RWPE1 (cell line): ENCODE measurements at places on chromosomes 3 and 15.

DNA sequence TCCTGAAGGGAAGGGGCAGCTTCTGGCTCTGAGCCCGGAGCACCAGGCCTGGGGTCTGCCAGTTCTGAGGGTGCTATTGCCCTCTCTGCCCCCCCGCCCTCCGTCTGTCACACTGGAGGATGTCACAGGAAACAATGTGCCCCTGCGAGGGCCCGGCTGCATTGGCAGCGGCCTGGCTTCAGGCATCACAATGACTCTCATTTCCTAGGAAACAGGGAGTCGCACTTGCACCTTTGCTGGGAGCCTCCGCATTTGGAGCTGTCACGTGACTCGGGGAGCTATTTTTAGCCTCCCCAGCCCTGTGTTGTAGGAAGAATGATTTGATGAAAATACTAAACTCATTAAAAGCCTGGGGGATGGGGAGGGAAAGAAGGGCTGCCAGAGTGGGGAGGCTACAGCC is 518.9 kb downstream of the SHQ1 start:
- no peak for DNase-seq

DNA sequence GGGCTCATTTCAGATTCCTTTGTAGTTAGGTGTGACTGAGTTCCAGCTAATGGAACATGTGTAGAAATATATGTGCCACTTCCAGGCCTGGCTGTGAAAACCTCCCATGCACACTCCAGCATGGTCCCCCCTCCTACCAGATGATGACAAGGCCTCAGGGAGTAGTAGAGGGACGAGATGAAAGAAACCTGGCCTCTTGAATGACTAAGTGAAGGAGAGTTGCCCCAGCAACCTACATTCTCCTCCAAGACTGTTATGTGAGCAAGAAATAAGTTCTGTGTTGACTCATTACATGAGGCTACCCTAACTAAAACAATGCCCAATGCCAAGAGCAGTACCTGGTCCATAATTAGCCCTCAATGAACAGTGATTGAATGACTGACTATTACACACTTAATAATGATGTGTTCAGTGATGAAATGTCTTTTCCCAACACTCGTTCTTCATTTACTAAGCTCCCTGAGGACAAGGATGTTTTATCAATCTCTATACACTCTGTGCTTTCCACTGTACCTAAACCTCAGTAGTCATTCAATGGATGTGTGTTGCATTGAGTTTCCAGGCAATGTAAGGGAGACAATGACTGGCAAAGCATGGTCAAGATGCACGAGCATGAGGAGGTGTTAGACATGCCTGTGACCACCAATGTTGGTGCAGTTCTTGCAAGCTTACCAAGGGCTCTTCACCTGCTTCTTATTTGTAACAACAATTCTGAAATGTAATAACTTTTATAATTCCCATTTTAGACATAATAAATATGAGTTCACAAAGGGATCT is 62.0 kb upstream of the BCL6 start:
- DNase-seq: peak; percentile 26

DNA sequence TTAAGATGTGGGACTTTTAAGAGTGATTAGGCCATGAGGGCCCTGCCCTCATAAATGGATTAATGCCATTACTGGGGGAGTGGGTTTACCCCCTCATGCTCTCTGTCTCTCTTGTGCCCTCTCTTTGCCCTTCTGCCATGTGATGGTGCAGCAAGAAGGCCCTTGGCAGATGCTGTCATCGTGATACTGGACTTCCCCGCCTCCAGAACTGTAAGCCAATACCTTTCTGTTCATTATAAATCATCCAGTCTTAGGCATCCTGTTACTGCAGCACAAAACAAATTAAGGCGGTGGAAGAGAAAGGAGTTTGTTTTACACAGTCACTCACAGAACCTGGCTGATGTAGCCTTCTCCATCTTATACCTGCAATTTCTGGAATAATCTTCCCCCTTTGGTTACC is 360.3 kb upstream of the TBL1XR1 start:
- no peak for DNase-seq

DNA sequence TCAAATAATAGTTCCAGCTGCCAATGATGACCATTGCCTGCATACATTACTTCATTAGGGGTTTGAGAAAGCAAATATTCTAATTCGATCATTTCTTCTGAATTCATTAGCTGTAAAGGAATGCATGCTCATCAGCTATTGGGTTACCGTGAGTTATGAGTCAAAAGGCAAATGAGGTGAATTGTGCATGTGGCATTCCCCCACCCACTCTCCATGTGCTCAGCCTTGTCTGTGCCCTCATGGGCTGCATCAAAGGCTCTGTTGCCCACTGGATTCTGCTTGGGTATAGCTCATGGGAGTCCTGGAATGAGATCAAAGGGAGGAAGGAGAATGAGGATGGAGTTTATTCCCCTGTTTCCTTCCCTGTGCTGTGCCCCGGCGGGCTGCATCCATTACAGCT is 99.3 kb upstream of the CHRNA7 start:
- no peak for DNase-seq

GRCh38 chr15:72235298-72235697 is 4.3 kb upstream of the PKM start:
- DNase-seq: no peak

DNA sequence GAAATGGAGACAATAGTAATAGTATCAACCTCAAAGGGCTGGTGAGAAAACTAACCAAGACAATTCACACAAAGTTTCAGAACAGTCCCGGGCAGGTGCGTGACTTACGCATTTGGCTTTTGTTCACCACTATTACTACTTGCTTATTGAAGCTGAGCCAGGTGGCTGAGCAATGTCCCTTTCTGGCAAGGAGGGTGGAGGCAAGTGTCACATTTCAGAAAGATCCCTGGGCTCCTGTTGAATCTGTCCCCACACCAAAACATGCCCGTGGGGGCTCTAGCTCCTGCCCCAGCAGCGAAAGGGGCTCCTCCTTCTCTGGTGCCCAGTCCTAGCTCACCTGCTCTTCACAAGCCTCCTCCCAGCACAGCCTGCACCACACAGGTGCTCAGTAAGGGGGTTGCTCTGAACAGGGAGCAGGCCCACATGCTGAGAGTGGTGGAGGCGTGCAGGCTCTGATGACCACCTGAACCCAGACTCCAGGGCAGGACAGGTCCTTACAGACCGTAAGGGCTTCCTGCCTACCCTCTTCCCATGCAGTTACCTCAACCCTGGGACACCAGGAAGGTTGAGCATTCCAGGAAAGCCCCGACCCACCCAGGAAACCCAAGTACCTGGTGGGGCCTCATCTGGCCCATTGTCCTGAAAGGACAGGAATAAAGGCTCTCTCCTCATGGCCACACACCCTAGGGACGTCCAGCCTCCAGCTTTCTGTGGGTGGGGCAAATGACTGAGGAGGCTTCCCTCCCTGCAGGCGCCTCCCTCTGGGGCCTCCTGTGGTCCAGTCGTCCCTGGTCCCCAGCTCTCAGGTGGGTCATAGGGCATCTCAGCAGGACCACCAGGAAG is 32.6 kb downstream of the SEMA7A start:
- no peak for DNase-seq

DNA sequence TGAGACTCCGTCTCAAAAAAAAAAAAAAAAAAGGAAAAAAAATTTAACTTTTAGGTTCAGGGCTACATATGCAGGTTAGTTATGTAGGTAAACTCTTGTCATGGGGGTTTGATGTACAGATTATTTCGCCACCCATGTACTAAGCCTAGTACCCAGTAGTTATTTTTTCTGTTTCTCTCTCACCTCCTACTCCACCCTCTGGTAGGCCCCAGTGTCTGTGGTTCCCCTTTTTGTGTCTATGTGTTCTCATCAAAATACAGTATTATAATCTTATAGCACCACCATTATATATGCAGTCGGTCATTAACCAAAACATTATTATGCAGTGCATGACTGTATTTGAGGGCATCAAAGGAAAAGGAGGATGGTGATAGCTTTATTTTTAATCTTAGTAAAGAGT is 47.3 kb downstream of the CHP1 start:
- no peak for DNase-seq

- DNase-seq: no peak
Measured at GRCh38 chr3:53650424-53650823, 156.0 kb downstream of the CACNA1D start.

GRCh38 chr3:170730071-170730812 is 139.8 kb downstream of the RPL22L1 start:
- DNase-seq: no peak

DNA sequence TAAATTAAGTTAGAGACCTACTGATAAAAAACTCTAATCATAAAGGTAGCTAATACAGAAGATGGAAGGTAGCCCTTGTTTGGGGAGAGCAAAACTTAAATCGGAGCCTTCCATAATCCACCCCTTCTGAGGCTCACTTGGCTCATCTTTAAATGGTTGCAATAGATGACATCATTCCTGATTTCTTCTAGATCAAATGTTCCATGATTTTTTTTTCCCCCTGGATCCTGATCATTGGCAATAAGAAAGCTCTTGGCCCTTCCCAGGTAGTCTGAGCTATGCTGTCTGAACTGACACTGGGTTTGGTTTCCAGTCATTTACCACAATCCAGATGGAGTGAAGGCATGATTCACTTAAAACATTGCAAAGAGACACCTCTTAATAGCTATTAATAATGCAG is 92.5 kb downstream of the PIK3R4 start:
- no peak for DNase-seq

- no peak for DNase-seq
Measured at GRCh38 chr3:197398286-197398878, 100.0 kb upstream of the DLG1 start.

DNA sequence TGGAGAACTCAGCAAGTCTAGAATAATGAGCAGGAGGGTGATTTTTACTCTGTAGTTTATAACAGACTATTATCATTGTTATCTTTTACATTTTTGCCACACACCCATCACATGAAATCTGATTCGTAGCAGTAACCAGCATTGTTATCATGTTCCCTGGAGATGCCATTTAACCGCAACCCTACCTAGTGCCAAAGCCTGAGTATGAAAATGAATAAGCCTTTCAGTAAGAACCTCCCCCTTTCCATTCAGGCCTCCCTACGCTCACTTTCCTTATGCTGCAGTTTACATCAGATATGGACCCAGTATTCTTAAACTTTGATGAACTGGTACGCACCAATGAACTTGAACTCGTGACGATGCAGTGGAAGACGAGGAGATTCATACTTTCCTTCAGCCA is 158.7 kb upstream of the SPRED1 start:
- no peak for DNase-seq

- peak; percentile 26 for DNase-seq
Measured at GRCh38 chr3:14170531-14171159, 7.8 kb downstream of the XPC start.

DNA sequence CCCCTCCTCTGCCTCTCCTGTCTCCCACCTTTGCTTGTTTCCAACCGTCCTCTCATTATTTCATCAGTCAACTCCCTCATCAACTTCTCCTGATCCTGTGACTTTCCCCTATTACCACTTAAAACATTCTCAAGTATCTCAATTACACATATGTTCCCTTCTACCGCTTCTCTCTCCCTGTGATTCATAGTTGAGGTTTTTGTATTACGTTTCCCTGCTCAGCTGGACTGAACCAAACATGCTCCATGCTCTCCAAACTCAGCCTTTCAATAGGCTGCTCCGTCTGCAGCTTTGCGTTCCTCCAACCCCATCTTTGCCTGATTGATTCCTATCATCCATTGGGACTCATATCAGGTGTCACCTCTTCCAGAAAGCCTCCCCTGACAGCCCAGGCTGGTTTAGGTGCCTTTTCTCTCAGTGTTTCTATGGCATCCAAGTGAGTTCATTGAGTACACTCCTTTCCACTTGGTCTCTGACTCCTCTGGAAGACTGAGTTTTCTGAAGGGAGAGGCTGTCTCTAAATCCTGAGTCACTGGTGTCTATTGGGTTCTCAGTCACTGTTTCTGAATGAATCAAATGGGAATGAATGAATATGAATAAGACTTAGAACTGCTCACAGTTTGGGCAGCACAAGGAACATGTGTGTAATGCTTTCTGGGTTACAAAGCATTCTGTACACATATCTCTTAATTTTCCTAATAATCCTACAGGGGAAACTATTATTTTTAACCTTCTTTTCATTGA is 56.4 kb downstream of the PLD1 start:
- DNase-seq: peak; percentile 57

DNA sequence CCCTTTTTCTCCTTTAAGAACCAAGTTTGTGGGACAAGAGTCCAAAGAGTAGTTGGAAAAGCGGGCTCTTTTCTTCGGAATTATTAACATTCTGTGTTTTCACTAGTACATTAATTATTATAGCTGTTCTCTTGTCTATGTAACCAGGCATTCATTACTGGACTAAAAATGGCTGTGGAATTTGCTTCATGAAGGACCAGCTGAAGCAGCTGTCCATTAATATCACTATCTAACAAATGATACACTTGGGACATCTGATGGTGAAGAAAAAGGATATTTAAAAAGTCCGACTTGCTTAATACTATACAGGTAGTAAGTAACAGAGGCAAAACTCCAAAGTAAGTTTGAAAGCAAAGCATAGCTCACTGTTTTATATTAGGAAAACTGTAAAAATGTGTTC is 728.9 kb upstream of the DPPA4 start:
- no peak for DNase-seq

- DNase-seq: no peak
Measured at GRCh38 chr3:8538913-8539312, 37.3 kb downstream of the LMCD1 start.

- DNase-seq: no peak
Measured at GRCh38 chr15:57384024-57384423, 7.7 kb downstream of the CGNL1 start.

GRCh38 chr3:152539191-152539764 is 270.5 kb downstream of the MBNL1 start:
- no peak for DNase-seq

GRCh38 chr15:66560856-66561525 is 4.8 kb downstream of the LCTL start:
- no peak for DNase-seq

GRCh38 chr15:42133886-42134502 is 22.4 kb downstream of the PLA2G4F start:
- DNase-seq: peak; percentile 64

DNA sequence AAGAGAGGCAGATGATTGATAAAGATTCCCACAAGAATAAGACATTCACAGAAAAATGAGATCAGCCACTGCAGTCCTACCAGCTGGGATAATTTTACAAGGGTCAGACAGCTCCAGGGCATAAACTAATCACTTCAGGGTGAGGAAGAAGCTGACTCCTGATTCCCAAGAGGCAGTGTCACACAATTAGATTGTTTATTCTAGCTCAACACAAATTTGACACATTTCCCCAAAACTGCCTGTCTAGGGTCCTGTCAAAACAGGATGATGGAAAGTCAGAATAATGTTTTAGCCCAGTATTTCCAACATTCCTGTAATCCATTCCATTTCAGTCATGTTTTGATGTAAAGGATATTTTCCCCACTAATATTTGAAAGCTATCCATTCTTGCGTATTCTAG is 110.8 kb downstream of the TNIK start:
- DNase-seq: no peak

GRCh38 chr3:16346413-16347081 is 81.5 kb downstream of the OXNAD1 start:
- DNase-seq: no peak

- no peak for DNase-seq
Measured at GRCh38 chr15:85878828-85879225, 84.1 kb upstream of the KLHL25 start.

DNA sequence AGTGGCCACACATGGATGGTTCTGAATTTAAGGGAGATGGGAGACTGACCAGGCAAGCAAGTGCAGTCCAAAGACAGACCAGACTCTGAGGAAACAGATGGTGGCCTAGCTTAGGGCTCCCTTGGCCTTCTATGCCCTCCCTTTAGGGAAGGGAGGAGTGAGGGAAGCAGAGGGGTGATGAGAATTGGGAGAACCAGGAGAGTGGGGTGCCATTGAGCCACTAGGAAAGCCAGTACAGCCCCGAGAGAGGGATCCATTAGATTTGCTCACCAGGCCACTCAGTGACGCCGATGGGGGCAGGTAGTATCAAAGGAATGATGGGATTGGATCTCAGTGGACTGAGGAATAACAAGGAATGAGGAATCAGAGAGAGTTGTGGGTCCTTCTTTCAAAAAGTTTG is 30.4 kb upstream of the HERC1 start:
- no peak for DNase-seq
